Astrocyte (in vitro differentiated cells and primary cell): ENCODE measurements at places on chromosomes 12 and 14.

GRCh38 chr12:106329231-106329982 is 26.9 kb downstream of the TCP11L2 start:
- no peak for DNase-seq
- H3K27ac ChIP-seq, result no peak overlapping the region
- no peaks in the 10 kb centered on the region for H3K4me1 ChIP-seq
- no peaks in the 10 kb centered on the region for H3K36me3 ChIP-seq
- no peaks in the 10 kb centered on the region for H3K27me3 ChIP-seq

DNA sequence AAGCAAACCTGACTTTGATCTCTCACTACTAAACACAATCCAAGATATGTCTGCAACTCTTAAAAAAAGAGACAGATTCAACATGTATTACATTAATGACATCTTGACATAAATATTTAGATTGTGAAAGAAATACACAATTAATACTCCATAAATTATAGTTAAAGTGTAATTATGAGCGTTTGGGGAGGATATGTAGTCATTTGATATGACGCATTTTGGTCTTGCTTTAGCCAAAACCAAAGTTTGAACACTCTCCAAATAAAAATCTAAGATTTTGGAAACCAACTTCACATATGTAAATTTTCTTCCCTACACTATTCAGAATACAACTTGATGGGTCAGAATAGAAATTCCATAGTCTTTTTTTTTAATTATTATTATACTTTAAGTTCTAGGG is 1257.6 kb downstream of the SLC16A7 start:
- no peak overlapping the region for H3K4me3 ChIP-seq
- no peak for DNase-seq
- H3K4me1 ChIP-seq, result no peaks in the 10 kb centered on the region
- H3K36me3 ChIP-seq, result no peaks in the 10 kb centered on the region
- no peaks in the 10 kb centered on the region for H3K27me3 ChIP-seq

- H3K36me3 ChIP-seq, result peaks cover 10% of the 10 kb centered on the region
- H3K4me3 ChIP-seq, result peak overlapping the region; percentile 75
- H3K4me1 ChIP-seq, result peaks cover 22% of the 10 kb centered on the region
- DNase-seq, result no peak
Measured at GRCh38 chr12:103928682-103929045, 1.5 kb upstream of the HSP90B1 start.

GRCh38 chr12:1551496-1551895 is 42.9 kb downstream of the FBXL14 start:
- peaks cover 3% of the 10 kb centered on the region for H3K4me1 ChIP-seq
- no peak for DNase-seq
- no peaks in the 10 kb centered on the region for H3K27me3 ChIP-seq

- no peak overlapping the region for H3K4me3 ChIP-seq
Measured at GRCh38 chr14:54267172-54267571, 129.6 kb upstream of the CDKN3 start.

DNA sequence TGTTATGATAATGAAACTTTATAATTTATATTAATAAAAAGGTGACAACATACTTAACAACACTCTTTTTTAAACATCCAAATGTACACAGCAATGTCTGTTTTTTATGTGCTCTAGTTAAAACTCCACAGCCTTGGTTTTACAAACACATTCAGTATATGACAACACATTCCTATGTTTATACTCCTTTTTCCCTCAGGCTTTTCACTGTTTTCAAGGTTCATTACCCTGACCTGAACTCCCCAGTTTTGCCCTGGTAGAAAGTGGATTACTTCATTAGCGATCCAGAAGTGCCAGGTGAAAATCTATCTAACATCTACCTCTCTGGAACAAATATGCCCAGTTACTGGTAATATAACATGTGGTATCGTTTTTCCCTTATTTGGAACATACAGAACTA is 340.2 kb upstream of the DDHD1 start:
- H3K4me3 ChIP-seq, result no peak overlapping the region
- H3K4me1 ChIP-seq, result no peaks in the 10 kb centered on the region
- H3K27me3 ChIP-seq, result no peaks in the 10 kb centered on the region
- no peaks in the 10 kb centered on the region for H3K36me3 ChIP-seq

DNA sequence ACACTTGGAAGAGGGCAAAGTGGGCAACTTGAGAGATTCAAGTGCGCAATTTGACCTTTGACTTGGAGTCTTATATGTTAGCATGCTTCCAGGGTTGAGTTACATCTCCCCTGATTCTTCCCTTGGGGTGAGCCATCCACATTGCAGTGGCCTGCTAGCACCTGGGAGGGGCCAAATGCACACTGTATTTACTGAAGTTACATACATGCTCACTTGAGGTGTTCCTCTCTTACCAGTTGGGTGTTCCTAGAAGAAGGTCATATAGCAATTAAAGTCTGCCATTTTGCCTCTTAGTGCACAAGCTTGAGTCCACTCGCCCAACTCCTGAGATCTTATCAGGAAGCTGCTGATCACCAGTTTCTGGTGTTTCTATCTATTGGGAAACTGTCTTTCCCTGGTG is 13.7 kb upstream of the SPTLC2 start:
- no peaks in the 10 kb centered on the region for H3K4me1 ChIP-seq
- no peaks in the 10 kb centered on the region for H3K36me3 ChIP-seq
- no peak for DNase-seq
- no peak overlapping the region for H3K4me3 ChIP-seq

- DNase-seq, result no peak
- no peaks in the 10 kb centered on the region for H3K27me3 ChIP-seq
- H3K4me3 ChIP-seq, result no peak overlapping the region
- H3K27ac ChIP-seq, result no peak overlapping the region
Measured at GRCh38 chr14:100292301-100292775, 13.9 kb downstream of the SLC25A29 start.

- no peaks in the 10 kb centered on the region for H3K36me3 ChIP-seq
- no peak overlapping the region for H3K27ac ChIP-seq
- H3K4me3 ChIP-seq, result no peak overlapping the region
- DNase-seq, result peak; percentile 14
- peaks cover 4% of the 10 kb centered on the region for H3K4me1 ChIP-seq
Measured at GRCh38 chr12:129258781-129259318, 405.6 kb downstream of the GLT1D1 start.
